ENCODE measurements at places on chromosomes 3 and 15. TPM values are rescaled to one million over a fixed set of nuclear protein-coding genes. Genes with fewer than 3 reads are reported as not detected.

- DNase-seq, result no peak
Observed at GRCh38 chr15:92104072-92104471, 250.6 kb downstream of the SLCO3A1 start.

DNA sequence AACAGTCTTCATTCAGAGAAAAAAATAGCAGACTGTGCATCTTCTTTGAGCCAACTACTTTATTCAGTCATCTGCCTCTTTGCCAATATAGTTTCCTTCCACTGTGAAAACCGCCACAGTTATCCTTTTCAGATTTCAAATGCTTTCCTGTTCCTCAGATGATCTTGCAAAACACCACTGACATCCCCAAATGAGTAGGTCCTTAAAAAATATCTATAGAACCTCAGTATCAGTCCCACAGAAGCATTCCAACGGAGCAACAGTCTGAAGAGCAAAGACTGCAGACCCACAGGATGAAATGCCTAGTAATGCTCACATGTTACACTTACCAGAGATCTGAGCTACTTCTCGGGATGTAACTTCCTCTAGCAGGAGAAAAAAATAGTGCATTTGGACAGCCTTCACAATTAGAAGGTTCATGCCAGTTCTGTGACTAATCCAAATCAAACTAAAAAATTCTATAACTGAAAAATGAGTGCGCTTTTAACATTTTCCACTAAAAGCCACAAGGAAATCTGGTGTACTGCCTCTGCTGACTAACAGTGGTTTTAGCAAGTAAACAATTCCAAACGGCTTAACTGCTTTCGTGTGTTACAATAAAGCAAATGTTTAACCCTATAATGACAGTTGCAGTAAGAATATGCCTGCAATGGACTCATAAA is at the start of gene ANKRD28:
TSS of gene ANKRD28 (minus strand) at position 338 of the 662 bp plus-strand sequence. CDS start 1,458 bp downstream, outside the sequence.
- DNase-seq, result no peak

DNA sequence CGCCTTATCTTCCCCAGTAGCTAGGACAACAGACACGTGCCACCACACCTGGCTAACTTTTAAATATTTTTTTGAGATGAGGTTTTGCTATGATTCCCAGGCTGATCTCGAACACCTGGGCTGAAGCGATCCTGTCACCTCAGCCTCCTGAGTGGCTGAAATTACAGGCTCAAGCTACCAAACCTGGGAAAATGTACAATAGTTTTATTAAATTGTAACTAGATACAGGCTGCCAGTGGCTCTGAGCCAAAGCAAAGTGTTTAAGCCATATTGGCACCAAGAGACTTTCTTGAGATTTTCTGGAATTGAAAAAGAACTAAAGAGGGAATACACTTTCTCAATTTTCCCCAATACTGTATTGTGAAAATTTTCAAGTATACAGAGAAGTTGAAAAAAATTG is 204.3 kb downstream of the SUCLG2 start:
- no peak for DNase-seq

Gene GOLGA6L7
- not detected for total RNA-seq

- DNase-seq, result no peak
Observed at GRCh38 chr3:187746059-187746441, 782 bp upstream of the BCL6 start.

DNA sequence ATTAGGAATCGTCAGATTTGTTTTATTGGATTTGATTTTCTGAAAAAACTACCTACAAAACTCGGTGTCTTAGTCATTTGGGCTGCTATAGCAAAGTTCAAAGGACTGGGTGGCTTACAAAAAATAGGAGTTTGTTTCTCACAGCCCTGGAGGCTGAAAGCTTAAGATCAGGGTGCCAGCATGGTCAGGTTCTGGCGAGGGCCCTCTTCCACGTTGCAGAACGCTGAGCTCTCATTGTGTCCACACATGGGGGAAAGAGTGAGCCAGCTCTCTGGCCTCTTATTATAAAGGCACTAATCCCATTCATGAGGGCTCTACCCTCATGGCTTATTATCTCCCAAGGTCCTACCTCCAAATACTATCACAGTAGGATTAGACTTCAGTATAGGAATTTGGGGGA is 40.6 kb upstream of the MRPS22 start:
- DNase-seq, result no peak

Gene DMXL2
- total RNA-seq, result 25.8 TPM

Gene LCTL
- not detected for total RNA-seq
